ENCODE measurements at places on chromosomes 3 and 15.

- DNase-seq, result no peak
These were observed 12.8 kb upstream of the CCNL1 start for GRCh38 chr3:157172746-157173145.

DNA sequence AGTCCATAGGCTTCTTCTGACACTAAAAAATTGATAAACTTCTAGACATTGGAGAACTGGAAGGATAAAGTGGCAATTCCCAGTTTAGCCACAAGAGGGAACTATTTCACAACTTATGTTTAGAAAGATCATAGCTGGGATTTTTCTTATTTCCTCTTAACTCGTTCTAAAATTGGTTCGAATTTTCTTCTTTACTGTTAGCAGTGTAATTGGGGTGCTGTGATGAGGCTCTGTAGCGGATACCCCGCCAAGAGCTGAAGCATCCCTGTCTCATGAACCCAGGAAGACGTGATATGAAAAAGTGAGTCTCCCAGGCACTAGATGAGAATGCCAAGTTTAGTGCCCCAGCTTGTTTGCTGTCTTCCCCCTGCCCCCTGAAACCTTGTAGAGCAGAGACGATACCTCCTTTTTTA is 85.1 kb downstream of the PDCD6IP start:
- DNase-seq, result peak; percentile 36

DNA sequence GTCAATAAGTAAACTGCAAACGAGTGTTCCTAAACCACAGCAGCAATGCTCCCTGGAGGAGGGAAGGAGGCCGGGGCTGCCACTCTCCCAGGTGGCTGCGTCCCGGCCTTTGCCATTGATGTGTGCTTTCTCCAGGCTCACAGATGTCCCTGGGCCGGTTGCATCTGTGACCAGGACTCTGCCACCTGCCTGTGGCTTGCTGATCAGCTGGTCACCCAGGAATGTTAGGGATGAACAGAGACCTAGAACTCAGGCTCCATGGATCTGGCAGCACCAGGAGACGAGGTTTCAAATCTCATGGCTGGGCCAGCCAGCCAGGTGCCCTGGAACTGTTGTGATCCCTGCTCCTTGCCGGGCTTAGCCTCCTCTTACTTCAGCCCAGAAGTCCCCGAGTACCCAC is 65.7 kb downstream of the KLF15 start:
- DNase-seq, result no peak

DNA sequence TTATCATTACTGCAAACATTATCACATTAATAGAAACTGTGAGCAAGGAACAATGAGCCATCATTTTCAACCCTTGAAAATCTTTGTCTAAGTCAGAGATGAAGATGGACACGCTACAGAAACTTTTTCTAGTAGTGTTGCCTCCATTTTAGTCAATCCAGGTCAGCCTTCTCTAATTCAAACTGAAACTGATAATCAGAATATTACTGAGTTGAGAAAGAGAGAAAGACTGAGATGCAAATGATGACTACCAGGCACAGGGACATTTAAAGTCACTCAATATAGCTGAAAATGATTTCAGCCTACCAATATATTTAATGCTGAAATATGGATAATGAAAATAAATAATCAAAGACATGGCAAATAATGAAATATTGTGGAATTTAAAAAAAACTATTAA is 261.4 kb downstream of the GBE1 start:
- DNase-seq, result no peak

- DNase-seq, result no peak
These were observed 75.4 kb downstream of the CMTM8 start for GRCh38 chr3:32313723-32314473.

DNA sequence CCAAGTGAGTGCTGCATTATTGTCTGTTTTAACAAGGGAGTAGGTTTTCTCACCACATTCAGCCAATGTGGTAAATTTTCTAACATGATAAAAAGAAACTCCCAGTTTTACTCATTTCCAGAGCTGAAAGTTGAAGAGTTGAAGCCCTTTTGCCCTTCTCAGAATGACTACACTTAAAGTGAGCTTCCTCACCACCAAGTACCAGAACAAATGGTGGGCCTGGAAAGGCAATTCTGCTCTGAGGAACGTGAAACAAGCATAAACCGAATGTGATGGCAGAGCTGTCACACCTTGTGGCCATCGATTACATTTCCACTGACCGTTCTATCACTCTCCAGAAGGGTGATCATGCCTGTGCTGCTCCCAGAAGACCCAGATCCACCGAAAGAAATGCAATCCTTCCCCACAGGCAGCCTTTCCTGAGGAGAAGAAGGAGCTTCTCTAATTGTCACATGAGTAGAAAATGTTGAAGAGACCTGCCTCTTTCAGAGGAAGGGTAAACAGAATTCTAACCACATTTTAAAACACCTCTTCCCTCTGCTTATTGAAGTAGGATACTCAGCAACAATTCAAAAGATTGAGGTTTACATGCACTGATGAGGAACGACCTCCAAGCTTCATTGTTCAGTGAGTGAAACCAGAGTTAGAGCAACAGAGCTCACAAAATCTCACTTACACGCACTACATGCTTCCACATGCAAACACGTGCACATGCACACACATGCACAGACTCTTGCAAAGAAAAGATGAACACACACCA is 21.4 kb upstream of the CCR9 start:
- no peak for DNase-seq
